ENCODE measurements at places on chromosomes 2 and 18. TPM values are rescaled to one million over a fixed set of nuclear protein-coding genes. Genes with fewer than 3 reads are reported as not detected.
A peak's percentile ranks its signal among the peaks of the same experiment; 100 is the strongest.

DNA sequence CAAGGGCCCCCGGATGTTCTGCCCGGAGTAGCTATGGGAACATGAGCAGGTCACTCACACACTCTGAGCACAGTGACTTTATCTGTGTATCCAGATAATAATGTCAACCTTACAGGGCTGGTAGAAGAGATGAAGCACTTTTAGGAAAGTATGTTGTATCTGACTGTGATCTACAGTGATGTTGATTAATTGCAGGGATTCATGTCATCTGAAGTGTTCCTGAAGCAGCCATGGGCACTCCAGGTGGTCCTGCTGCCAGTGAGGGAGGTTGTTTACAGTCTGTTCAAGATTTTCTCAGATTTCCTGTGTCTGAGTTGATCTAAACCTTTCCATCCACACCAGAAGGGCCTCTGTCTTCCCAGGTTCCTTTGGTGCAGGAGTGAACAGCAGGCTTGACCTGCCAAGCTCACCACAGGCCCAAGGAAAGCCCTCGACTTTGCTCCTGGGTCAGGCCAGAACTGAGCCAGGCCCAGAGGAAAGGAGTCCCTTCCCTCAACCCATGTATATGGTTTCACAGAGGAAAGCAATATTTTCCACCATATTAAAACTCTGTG is 28.0 kb downstream of the KIAA2012 start:
- no peak overlapping the region for H3K27ac ChIP-seq
- no peak overlapping the region for H3K4me3 ChIP-seq
- no peaks in the 10 kb centered on the region for H3K27me3 ChIP-seq
- DNase-seq = no peak
- no peaks in the 10 kb centered on the region for H3K36me3 ChIP-seq

The CCDC68 gene
- 0.58 TPM for total RNA-seq

The DNER gene
- 1.9 TPM for total RNA-seq

DNA sequence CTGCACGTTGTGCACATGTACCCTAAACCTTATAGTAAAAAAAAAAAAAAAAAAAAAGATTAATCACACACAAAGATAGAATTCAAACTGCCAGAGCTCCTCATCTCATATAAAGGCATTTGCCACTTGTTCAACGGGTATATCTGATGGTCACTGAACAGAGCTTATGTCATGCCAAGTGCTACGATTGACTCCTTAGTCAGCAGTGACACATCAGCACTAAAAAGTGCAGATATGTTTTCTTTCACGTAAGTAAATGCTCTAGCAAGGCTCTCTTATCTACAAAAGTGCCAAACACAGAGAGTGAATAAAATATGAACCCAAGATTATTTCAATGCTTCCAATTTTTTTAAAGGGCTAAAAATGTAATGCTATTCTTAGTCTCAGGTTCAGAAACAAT is 1.1 kb downstream of the LMAN1 start:
- H3K36me3 ChIP-seq = peaks cover 12% of the 10 kb centered on the region
- H3K4me1 ChIP-seq = no peaks in the 10 kb centered on the region
- DNase-seq = peak; percentile 52
- peak overlapping the region; percentile 98 for H3K4me3 ChIP-seq

The CNDP1 gene
- total RNA-seq = 0.13 TPM

DNA sequence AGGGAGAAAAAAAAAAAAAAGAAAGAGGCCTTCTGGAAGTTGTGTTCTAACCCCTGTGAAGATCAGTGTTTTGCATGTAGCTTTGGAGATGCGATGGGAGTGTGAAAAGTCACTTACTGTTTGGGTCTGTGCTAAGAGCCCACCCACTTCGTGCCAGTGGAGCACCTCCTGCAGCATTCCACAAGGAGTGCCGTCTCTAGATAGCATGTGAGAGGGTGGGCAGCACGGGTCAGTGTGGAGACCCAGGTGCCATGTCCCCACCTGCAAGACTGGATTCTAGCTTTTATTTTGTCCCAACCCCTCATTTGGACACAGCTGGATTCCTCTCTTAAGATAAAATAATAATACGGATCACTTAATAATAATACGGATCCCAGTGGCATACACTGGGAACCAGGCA is 12.5 kb upstream of the TMEM185B start:
- DNase-seq = no peak
- no peak overlapping the region for H3K27ac ChIP-seq
- no peaks in the 10 kb centered on the region for H3K36me3 ChIP-seq
- peaks cover 2% of the 10 kb centered on the region for H3K27me3 ChIP-seq
- peaks cover 26% of the 10 kb centered on the region for H3K4me1 ChIP-seq

The DCDC2C gene
- 0.18 TPM for total RNA-seq

All from muscle of leg (tissue), 16 donors.